Subcutaneous preadipocyte (primary cell): ENCODE measurements at places on chromosomes 6 and 20. TPM values are rescaled to one million over a fixed set of nuclear protein-coding genes. Genes with fewer than 3 reads are reported as not detected.

MICAL1 gene
- 51.4 and 75.7 TPM in 2 replicates for total RNA-seq

CGA gene
- total RNA-seq = not detected in 2 replicates

BPI gene
- not detected in 2 replicates for total RNA-seq

WASF1 gene
- total RNA-seq = 9.9 and 11.7 TPM in 2 replicates

HMGCLL1 gene
- total RNA-seq = under 0.01 and 0.37 TPM in 2 replicates

FAM209B gene
- not detected in 2 replicates for total RNA-seq

SRC gene
- 16.2 and 19.2 TPM in 2 replicates for total RNA-seq

IL17F gene
- not detected in 2 replicates for total RNA-seq

PRPH2 gene
- 0.73 and 0.78 TPM in 2 replicates for total RNA-seq

CCN2 gene
- total RNA-seq = 1.5 and 10.8 TPM in 2 replicates

TMEM244 gene
- total RNA-seq = 0.78 TPM in 1 of 2 replicates, not detected in the other

ZKSCAN4 gene
- total RNA-seq = 4.5 and 4.8 TPM in 2 replicates

C20orf204 gene
- 0.73 and 0.98 TPM in 2 replicates for total RNA-seq

SYCP2 gene
- 0.37 and 0.39 TPM in 2 replicates for total RNA-seq

AGPAT4 gene
- 17.6 and 23.9 TPM in 2 replicates for total RNA-seq

TEAD3 gene
- total RNA-seq = 9.2 and 12.1 TPM in 2 replicates

SUMO4 gene
- total RNA-seq = 1.8 and 2.7 TPM in 2 replicates

MYLK2 gene
- total RNA-seq = 0.37 and 0.39 TPM in 2 replicates

BMP5 gene
- total RNA-seq = under 0.01 and 0.37 TPM in 2 replicates

TSPO2 gene
- total RNA-seq = not detected in 2 replicates

HLA-DOB gene
- 0.37 and 0.39 TPM in 2 replicates for total RNA-seq

ZSCAN9 gene
- 5.5 and 7.2 TPM in 2 replicates for total RNA-seq

RING1 gene
- 21.7 and 24.2 TPM in 2 replicates for total RNA-seq

GLP1R gene
- not detected in 2 replicates for total RNA-seq

ZBP1 gene
- not detected in 2 replicates for total RNA-seq

TAAR5 gene
- total RNA-seq = not detected in 2 replicates

REPS1 gene
- 52.2 and 88.8 TPM in 2 replicates for total RNA-seq

ARMH2 gene
- not detected in 2 replicates for total RNA-seq

TGM3 gene
- not detected in 2 replicates for total RNA-seq

OPN5 gene
- total RNA-seq = not detected in 2 replicates

FAM162B gene
- 0.73 and 3.7 TPM in 2 replicates for total RNA-seq

STK35 gene
- 14.0 and 20.3 TPM in 2 replicates for total RNA-seq

OVOL2 gene
- not detected in 2 replicates for total RNA-seq

MOG gene
- total RNA-seq = not detected in 2 replicates

NKAIN2 gene
- not detected in 2 replicates for total RNA-seq

AARS2 gene
- total RNA-seq = 9.2 and 16.6 TPM in 2 replicates

HLA-DMB gene
- total RNA-seq = 0.37 TPM in 1 of 2 replicates, not detected in the other

TIAM2 gene
- total RNA-seq = 6.6 and 15.2 TPM in 2 replicates

RAD21L1 gene
- not detected in 2 replicates for total RNA-seq

HS3ST5 gene
- not detected in 2 replicates for total RNA-seq

DHX16 gene
- 22.8 and 27.8 TPM in 2 replicates for total RNA-seq

CLVS2 gene
- total RNA-seq = under 0.01 TPM in 2 replicates

SNAP25 gene
- under 0.01 and 4.5 TPM in 2 replicates for total RNA-seq

HLA-DQB2 gene
- not detected in 2 replicates for total RNA-seq

HCK gene
- total RNA-seq = not detected in 2 replicates

RAET1G gene
- 1.4 and 2.6 TPM in 2 replicates for total RNA-seq

TBC1D32 gene
- 8.8 and 14.9 TPM in 2 replicates for total RNA-seq

PMEPA1 gene
- total RNA-seq = under 0.01 and 0.20 TPM in 2 replicates

VGLL2 gene
- not detected in 2 replicates for total RNA-seq

POLR1H gene
- 28.7 and 38.6 TPM in 2 replicates for total RNA-seq

CYP39A1 gene
- total RNA-seq = 0.37 and 0.39 TPM in 2 replicates

LY6G5B gene
- total RNA-seq = 3.3 and 4.3 TPM in 2 replicates

GMPR gene
- total RNA-seq = 1.8 and 2.7 TPM in 2 replicates

FOXA2 gene
- not detected in 2 replicates for total RNA-seq
